ENCODE measurements at places on chromosomes 2 and 18. TPM values are rescaled to one million over a fixed set of nuclear protein-coding genes. Genes with fewer than 3 reads are reported as not detected.

Gene CELF4
- 1.5 TPM for total RNA-seq

Gene RALBP1
- total RNA-seq, result 49.6 TPM

Gene TMEM182
- total RNA-seq, result 3.6 TPM

Gene MDH1B
- total RNA-seq, result 1.3 TPM

Gene ZNF396
- 1.2 TPM for total RNA-seq

Gene ACVR1C
- 0.81 TPM for total RNA-seq

Gene TRIB2
- total RNA-seq, result 36.2 TPM

Gene GKN1
- not detected for total RNA-seq

Gene ZNF2
- 2.2 TPM for total RNA-seq

Gene ADD2
- 124 TPM for total RNA-seq

Gene PIEZO2
- 3.9 TPM for total RNA-seq

Gene AGXT
- total RNA-seq, result not detected
